EL (cell line): ENCODE measurements at places on chromosomes 3 and 15.
A peak's percentile ranks its signal among the peaks of the same experiment; 100 is the strongest.

DNA sequence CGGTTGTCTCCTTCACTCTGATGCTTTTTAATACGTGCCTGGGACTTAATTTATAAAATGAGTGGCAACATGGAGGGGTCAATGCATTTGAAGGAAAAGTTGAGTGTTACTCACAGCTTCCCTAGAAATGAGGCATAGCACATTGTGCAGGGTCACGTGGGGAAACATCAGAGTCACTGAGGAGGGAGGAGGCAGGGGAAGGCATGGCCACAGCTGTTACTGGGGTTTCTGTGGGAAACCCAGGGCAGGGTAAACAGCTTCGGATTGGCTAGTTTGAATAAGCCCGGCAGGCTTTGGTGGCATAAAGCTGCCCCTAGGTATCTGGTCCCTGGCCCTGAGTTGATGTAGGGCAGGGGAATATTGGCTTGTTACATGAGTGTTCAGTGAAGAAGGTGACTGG is 98.9 kb upstream of the ST8SIA2 start:
- no peak for DNase-seq

DNA sequence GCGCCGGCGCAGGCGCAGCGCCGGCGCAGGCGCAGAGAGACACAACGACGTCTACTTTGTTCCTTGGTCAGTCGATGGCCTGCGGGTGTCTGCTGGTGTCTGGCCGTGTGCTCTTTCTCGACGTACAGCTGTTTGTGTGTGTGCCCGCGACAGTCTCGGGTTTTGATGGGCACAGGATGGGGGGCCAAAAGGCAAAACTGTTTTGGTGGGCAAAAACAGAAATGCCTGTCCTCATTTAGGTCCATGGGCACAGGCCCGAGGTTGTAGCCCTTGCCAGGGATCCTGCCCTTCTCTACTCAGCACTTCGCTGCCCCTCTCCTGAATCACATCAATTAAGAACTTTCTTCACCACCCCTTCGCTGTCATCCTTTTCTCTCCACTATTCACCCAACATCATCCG is 184.8 kb upstream of the CHL1 start:
- DNase-seq = no peak

DNA sequence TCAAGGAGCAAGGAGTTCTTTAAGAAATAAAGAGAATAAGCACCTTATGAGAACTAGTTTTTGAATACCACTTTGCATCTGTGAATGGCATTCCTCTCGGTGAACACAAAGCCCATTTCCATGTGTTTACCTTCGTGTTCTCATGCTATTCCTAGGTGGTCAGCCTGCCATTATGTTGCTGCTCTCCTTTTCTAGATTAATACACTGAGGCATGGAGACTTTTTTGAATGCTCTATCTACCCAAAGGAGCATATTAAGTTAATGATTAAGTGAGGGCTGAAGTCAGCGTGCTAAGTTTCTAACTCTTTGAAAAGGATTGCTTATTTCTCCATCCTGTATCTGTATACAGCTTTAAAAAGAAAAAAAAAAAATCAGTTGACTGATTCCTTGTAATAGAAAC is 394.5 kb downstream of the MECOM start:
- DNase-seq = no peak

- DNase-seq = peak; percentile 96
Measured at GRCh38 chr3:73602170-73602569, 22.6 kb downstream of the PDZRN3 start.

DNA sequence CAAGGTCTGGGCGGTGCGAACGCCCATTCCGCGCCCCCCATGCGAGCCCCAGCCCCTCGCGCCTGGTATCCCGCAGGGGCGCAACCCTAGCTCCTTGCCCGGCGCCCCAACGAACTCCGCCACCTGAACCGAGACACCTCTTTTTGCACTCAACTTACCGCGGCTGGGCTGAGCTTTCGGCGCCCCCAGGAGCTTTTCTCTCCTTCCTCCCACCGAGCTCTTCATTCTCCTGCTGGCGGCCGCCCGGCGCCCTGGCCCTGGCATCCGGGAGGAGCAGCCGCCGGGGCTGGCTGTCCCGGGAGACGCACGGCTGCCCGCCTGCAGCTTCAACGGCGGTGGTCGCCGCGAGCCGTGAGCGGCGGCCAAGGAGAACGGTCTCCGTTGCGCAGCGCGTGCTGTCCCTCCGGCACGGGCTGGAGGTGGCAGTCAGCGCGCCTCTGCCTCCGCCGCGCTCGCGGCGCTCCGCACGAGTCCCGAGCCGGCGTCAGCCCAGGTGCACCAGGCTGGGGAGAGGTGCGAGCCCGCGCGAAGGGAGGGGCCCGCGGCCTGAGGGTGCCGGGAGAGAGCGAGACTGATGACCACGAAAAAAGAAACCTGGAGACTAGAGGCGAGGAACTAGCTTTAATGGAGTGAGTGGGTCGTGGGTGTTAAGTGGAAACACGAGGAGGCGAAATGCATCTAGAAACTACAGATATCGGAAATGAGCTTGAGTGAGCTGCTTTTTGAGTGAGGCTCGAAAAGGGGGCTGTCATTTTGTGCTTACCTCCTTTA is 621.5 kb upstream of the ZNF385D start:
- no peak for DNase-seq

DNA sequence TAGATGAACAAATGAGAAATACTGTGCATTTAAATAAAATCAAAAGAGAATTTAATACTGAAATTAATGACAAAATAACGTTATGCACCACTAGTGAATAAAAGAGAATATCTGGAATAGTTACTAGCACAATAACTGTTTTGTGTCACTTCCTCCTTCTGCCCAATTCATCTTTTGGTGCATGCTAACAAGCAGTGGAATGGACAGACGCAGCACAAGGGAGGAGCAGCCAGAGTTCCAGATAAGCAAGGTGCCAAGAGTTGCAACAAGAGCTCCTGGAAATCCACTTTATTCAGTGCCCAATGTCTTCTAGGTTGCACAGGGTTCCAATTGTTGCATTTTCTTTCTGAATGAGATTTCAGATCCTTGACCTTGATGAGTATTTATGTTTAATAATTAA is 66.5 kb upstream of the PLXND1 start:
- no peak for DNase-seq

DNA sequence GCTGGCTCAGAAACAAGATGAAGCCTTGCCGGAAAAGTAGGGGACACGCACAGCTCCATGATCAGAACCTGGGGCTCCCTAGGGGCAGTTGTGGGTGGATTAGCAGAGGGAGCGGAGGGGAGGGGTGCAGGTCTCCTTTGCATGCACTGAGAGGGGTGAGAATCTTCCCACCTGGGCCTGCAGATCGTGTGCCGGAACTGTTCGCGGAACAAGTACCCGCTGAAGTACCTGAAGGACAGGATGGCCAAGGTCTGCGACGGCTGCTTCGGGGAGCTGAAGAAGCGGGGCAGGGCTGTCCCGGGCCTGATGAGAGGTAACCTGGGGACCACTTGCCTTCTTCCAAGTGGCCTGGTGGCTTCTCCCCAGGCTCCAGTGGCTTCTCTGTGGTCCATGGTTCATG is 24.5 kb upstream of the NR2C2 start:
- no peak for DNase-seq

- DNase-seq = no peak
Measured at GRCh38 chr3:128399221-128399915, 67.3 kb downstream of the DNAJB8 start.
